CD4-positive, alpha-beta memory T cell (primary cell): ENCODE measurements at places on chromosomes 7 and 10. TPM values are rescaled to one million over a fixed set of nuclear protein-coding genes. Genes with fewer than 3 reads are reported as not detected.

- DNase-seq, result no peak
Observed at GRCh38 chr10:59857049-59857448, 49.3 kb downstream of the CCDC6 start.

DNA sequence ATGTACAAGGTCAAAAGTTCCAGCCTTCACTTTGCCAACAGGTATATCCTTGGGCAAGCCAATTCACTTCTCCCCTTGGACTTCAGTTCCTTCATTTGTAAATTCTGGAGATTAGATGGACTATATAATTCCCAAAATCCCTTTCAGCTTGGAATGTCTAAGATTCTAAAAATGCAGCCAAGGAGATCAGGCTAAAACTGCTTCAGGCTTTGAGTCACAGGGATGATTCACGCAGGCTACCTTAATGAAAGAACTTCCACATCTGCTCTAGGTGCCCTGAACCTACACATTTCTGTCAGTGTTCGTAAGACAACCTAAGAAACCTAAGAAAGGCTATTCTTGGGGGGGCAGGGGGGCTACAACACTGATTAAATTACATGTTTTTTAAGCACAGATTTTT is 7.1 kb downstream of the CPVL start:
- no peak for DNase-seq

DNA sequence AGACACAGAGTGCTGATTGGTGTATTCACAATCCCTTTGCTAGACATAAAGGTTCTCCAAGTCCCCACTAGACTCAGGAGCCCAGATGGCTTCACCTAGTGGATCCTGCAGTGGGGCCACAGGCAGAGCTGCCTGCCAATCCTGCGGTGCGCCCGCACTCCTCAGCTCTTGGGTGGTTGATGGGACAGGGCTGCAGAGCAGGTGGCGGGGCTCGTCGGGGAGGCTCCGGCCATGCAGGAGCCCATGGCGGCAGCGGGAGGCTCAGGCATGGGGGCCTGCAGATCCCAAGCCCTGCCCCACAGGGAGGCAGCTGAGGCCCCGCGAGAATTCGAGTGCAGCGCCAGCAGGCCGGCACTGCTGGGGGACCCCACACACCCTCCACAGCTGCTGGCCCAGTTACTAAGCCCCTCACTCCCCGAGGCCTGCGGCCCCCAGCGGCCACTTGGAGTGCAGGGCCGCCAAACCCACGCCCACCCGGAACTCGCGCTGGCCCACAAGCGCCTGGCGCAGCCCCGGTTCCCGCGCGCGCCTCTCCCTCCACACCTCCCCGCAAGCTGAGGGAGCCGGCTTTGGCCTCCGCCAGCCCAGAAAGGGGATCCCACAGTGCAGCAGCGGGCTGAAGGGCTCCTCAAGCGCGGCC is 7.7 kb upstream of the BET1 start:
- DNase-seq, result no peak

GRID2IP gene
- total RNA-seq, result 0.47 TPM

- DNase-seq, result no peak
Observed at GRCh38 chr7:121916211-121916610, 43.2 kb downstream of the PTPRZ1 start.

DNA sequence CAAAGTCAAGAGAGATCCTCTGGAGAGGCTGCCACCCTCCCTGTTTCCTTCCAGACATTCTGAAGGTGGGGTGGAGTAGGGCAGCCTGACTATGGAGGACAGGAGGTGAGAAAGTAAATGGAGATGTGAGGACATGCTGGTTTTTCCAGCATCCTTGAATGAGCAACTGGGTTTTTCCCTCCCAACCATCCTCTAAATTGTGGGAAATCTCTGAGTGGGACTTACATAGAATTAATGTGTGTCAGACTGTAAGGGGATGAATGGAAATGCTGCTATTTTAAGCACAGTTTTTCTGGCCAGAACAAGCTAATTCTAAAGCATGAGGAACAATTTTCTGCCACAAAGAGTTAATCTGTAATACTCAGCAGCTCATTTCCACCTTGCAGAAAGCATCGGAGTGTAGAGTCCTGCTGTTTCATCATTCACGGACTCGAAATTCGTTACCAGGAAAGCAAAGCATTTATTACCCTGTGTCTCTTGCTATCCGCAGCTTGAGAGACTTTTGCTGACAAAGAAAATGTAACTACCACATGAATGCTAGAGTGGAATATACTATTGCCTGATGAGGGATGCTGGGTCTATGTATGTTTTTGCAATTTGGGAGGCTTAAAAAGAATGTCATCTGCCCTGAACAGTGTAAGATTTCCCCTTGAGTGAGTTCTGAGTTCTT is 213.0 kb downstream of the CELF2 start:
- no peak for DNase-seq

DNA sequence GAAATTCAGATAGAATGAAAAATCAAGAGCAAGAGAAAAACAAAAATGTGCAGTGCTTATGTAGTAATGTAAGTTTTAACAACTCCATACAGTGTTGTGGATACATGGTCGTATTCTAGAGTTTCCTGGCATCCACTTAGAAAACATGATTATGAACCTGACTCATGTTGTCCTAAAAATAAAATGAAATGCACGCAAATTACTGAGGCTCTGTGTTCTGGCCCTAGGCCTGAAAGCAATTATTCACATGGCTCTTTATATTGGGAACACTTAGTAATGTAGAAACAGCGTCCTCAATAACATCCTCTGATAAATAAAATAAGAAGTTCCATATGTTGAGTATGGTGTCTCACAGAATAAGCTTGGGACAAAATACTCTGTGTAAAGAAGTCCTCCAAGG is 200.2 kb upstream of the SEMA3E start:
- DNase-seq, result no peak

GRCh38 chr7:463362-463781 is 56.3 kb downstream of the PDGFA start:
- DNase-seq, result no peak

GRCh38 chr7:87083865-87084519 is 24.5 kb upstream of the ELAPOR2 start:
- DNase-seq, result no peak

SPDYE11 gene
- not detected for total RNA-seq

- DNase-seq, result no peak
Observed at GRCh38 chr7:51213618-51214017, 103.0 kb downstream of the COBL start.

ACTL6B gene
- total RNA-seq, result not detected

DNA sequence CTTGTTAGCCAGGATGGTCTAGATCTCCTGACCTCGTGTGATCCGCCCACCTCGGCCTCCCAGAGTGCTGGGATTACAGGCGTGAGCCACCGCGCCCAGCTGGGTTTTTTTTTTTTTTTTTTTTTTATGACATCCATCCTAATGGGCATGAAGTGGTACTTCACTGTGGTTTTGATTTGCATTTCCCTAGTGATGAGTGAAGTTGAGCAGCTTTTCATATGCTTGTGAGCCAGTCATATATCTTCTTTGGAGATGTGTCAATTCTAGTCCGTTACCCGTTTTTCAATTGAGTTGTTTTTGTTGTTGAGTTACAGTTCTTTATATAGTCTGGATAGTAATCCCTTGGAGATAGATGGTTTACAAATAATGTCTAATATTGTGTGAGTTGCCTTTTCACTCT is 127.7 kb downstream of the SMURF1 start:
- DNase-seq, result no peak
